ENCODE measurements at places on chromosomes 11 and 22.

DNA sequence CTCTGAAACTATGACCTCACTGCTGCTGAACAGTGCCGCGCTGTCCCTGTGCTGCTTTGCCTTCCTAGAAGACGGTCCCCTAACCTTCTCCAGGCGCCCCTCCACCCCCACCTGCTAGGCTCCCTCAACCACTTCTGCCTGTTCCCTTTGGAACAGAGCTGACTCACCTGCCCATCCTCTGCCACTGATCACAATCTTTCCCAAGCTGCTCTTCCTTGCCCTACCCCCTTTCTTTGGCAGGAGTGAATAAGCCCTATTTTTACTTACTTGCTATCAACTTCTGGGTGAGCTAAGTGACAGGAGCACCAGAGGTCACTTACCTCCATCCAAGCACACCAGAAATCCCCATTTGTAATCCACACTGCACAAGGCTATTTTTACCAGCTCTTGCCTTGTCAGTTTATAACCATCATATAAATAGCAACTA is 116.0 kb upstream of the BID start:
- DNase-seq, result no peak

DNA sequence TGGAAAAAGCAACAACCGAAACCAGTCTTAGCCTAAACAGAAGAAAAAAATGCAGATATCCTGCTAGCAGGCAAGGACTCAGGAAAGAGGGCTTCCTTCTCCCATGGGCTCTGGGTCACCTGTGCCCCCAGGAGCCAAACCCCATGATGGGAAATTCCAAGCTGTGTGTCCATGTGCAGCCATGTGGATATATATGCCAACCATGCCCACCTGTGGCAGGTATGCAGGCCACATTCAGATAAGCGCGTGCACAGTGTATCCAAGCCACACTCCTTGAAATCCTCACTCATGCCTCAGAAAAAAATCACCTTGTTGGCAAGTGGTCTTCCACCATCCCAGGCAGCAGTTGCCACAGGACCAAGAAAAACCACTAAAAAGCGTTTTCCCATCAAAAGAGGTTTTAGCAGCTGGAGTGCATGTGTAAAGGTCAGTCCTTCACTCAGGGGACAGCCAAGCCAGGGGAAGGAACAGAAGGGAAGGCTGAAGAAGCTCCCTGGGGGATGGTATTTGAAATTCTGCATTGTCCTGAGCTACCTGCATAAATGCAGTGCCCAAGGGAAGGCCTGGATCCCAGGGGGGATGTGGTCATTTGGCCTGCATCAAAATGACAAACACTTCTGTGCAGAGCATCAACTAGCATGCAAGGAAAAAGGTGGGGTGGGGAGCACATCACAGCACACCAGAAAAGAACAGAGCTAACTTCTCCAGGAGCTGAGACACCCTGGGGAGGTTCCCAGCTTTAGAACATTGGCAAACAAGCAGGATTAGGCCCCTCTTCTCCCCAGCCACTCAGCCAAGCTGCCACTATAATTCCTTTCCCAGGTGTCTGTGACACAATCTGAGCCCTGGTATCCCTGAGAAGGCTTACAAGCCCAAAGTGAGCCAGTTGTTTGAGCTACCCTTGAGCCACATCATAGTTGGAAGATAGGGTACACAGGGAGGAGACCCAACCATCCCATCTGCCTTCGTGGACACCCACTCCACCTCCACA is 76.2 kb downstream of the GALNT18 start:
- no peak for DNase-seq

GRCh38 chr22:38638216-38638615 is 18.0 kb downstream of the FAM227A start:
- no peak for DNase-seq

DNA sequence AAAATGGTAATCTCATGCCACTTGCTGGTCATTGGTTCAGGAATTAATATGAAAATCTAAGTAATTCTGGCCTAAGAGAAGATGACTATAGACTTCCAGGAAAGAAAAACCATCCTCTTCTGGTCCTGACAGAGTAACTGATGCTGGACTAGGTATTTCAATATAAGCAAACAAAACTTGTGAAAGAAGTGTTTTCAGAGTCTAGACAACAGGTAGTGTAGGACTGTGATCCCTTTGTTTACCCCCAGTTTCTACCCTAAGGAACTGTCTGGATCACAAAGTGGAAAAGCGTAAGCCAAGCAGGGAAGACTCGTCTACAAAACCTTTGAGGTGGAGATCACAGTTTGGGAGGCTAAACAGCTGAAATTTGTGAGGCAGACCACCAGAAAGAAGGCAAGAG is 30.4 kb upstream of the ARL14EP start:
- no peak for DNase-seq

- no peak for DNase-seq
These were observed 124.9 kb downstream of the RBFOX2 start for GRCh38 chr22:35903571-35904335.

DNA sequence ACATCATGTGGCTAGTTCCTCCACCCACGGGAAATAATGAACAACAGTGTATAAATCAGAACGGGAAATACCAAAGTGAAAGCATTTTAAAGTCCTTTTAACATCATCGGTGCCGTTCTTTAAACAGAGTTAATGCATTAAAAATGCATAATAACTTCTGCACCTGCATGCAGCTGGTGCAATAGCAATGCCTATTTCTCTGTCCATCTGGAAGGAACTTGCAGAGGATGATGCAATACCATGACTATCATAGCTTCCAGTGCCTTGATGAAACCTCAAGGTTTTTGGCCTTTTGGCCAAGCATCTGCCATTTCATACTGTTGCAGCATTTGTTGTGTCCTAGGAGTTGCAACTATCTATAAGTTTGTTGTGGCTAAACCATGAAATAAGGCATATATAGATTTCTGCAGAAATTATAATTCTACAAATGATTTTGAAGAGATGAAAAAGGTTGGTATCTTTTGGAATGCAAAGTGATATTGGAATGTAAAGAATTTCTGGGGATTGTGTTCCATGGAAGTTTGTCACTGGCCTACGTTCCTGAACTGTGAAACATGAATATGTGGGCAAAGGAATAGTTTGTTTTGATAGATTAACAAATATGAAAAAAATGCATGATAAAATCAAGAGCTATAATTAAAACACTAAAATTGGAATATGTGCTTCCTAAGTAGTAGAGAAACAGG is 9.8 kb upstream of the EIF3F start:
- no peak for DNase-seq

GRCh38 chr22:29840498-29840897 is 2.4 kb upstream of the ASCC2 start:
- DNase-seq, result no peak

DNA sequence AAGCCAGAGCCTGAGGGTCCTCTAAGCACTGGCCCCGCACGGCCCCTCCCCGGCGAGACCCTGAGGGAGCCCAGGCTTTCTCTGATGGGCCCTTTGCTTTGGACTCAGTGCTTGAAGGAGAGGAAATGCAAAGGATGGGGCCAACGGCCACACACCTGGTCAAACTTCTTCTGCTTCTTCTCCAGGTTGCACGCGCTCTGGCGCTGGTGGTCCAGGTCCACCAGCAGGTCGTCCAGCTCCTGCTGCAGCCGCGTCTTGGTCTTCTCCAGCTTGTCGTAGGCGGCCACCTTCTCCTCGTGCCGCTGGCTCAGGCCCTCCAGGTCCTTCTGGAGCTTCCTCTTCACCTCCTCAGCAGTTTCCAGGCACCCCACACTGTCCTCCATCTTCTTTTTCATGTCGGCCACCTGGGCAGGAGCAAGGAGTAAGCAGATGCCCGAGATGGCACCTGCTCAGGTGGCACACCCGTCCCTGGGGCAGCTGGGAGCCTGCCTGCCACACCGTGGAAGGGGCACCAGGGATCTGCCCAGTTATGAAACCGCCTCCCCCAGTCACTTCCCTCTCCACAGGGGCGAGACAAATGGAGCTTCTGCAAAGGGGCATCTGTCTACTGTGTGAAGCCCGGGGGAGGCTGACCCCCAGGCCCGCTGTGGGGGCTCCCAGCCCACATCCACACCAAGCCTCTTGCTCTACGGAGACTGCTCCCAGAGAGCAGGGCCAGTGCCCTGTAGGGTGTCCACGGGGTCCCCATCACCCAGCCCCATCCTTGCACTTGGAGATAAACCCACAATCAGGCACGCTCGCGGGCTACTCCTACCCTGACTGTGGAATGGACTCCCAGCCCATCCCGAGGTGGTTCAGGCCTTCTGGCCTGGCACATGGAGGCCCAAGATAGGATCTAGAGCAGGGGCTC is 39.2 kb downstream of the APOL1 start:
- DNase-seq, result no peak

DNA sequence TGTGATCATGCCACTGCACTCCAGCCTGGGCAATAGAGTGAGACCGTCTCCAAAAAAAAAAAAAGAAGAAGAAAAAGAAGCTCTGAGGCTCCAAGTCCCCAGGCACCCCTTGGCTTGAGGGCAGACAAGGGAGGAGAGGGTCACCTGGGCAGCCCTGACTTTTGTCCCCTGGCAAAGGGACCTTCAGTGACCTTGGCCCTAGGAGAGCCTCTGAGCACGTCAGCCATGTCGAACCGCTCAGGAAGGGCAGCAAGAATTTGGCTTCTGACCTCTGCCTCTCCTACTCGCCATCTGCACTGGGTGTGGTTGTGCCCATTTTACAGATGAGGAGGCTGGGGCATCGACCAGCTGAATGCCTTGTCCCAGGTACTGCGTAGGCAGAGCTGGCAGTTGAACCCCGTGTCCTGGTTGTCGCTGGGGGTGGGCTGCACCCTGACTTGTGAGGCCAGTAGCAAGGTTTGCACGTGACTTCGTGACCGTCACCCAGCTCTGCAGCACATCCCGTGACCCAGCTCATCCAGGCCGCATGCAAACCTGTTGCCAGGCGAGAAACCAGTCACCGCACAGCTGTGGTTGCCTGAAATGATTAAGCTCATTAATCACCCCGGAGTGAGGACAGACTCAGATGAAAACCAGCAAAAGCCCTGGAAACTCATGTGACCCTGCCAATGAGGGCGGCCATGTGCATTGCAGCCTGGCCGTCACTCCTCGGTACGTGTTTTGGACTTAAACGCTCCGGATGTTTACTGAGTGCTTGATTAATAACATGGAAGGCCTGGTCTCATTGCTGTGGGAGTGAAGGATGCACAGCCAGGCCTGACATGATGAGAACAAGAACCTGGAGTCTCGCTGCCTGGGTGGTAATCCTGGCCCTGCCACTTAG is 47.7 kb upstream of the PPP6R3 start:
- no peak for DNase-seq

- DNase-seq, result no peak
These were observed 1190.9 kb downstream of the BRD1 start for GRCh38 chr22:48636746-48637145.

DNA sequence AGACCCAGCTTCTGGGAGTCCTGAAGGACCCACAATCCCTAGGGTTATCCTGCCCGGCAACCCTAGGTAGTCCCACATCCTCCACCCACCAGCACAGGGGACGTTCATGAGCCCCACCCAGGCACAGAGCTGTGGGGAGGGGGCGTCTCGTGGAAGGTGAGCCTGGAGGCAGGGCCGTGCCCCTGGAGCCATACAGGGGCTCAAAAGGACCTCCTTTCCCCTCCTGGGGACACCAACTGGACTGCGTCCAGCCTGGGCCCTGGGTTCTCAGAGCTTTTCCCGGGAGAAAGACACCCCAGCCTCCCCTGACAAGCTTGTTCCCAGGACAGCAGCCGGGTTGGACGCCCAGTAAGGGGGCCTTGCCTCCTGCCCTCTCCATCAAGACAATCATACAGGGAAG is 78.4 kb downstream of the BRD1 start:
- DNase-seq, result no peak

DNA sequence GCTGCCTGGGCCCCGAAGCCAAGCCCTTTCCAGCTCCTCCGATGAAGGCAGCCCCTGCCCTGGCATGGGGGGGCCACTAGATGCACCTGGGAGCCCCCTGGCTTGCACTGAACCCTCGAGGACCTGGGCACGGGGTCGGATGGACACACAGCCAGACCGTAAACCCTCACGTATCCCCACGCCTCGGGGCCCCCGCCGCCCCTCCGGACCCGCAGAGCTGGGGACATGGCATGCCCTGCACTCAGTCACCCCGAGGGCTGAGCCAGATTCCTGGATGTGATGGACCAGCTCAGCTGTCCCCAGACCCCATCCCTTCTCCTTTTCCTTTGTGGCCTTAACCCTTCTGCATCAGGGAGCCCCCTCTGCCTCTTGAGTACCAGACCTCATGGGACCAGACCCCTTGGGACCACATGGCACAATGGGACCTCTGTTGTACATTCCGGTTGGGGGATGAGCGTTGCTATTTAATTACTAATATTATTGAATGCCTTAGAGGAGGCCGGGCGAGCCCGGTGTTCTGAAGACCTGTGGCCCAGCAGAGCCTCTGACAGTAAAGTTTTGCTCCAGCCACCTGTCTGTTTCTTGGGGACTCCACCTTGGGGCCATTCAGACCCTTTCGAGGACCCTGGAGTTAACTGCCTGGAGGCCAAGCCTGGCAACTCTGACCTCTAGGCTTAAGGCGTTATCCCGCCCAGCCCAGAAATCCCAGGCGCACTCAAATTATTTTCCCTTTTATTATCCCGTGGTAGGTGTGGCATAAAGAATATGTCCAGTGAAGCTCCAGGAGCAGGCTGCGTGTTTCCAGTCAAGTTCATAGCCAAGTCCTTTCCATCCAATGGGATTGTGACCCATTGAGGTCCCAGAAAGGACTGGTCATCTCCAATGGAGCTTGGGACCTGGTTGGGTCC is 3.0 kb downstream of the RASL10A start:
- DNase-seq, result peak; percentile 11

- no peak for DNase-seq
These were observed 10.3 kb downstream of the USH1C start for GRCh38 chr11:17533778-17534415.
